ENCODE measurements at places on chromosomes 6 and 20.
A peak's percentile ranks its signal among the peaks of the same experiment; 100 is the strongest.

DNA sequence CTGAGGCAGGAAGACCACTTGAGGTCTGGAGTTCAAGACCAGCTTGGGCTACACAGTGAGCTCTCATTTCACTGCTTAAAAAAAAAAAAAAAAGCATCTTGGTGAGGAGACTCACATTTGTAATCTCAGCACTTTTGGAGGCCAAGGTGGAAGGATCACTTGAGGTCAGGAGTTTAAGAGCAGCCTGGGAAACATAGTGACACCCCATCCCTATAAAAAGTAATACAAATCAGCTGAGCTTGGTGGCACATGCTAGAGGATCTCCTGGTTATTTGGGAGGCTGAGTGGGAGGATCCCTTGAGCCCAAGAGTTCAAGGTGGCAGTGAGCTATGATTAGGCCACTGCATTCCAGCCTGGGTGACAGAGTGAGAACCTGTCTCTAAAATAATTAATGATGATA is 29.4 kb upstream of the SYNCRIP start:
- DNase-seq = peak; percentile 33

DNA sequence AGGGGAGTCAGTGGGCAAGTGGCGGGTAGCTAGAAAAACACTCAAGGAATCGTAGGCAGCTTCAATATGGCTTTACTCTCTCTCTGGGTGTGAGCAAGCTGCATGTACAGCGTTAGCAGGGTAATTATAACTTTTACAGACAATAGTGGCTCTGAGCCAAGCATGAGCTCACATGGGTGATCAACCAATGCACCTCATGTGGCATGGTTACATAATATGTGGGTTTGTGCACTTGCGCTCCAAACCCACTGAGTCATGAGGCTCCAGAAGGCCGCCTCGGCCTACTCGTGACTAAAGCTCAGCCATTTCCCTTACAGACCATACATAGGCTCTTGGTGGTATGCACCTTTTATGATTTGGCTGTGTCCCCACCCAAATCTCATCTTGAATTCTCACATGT is 78.4 kb upstream of the FBXL4 start:
- DNase-seq = no peak

- no peak for DNase-seq
Measured at GRCh38 chr20:33339515-33340058, 56.6 kb downstream of the BPIFB1 start.

GRCh38 chr6:41352396-41352795 is 17.0 kb downstream of the NCR2 start:
- no peak for DNase-seq

- no peak for DNase-seq
Measured at GRCh38 chr6:3499603-3500002, 42.8 kb upstream of the SLC22A23 start.

DNA sequence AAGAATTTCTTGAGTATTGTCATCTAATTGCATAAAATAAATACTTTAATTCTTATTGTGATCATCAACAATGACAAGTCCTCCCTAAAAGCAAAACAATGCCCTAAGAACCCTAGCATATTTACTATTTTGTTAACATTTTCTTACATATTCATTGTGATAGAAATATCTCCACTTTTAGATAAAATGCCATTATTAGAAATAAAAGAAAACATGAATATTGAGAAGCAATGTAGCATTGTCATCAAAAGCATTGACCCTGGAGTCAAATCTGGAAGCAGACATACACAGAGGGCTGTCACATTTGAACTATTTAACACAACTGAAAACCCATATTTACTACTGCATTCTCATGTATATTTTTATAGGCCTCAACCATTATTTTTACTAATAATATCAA is 257.7 kb downstream of the SYNE1 start:
- DNase-seq = no peak
